ENCODE measurements at places on chromosomes 4 and X. TPM values are rescaled to one million over a fixed set of nuclear protein-coding genes. Genes with fewer than 3 reads are reported as not detected.

RNF212 gene
- 7.5 TPM for total RNA-seq

BBS12 gene
- 11.4 TPM for total RNA-seq

PRSS12 gene
- 0.56 TPM for total RNA-seq

SULT1B1 gene
- total RNA-seq = 0.54 TPM

CITED1 gene
- total RNA-seq = 27.0 TPM

- peak; percentile 6 for DNase-seq
Observed at GRCh38 chrX:7109838-7110793, 37.4 kb upstream of the STS start.

- DNase-seq = no peak
Observed at GRCh38 chr4:76017056-76017686, 6.1 kb downstream of the CXCL10 start.

DNA sequence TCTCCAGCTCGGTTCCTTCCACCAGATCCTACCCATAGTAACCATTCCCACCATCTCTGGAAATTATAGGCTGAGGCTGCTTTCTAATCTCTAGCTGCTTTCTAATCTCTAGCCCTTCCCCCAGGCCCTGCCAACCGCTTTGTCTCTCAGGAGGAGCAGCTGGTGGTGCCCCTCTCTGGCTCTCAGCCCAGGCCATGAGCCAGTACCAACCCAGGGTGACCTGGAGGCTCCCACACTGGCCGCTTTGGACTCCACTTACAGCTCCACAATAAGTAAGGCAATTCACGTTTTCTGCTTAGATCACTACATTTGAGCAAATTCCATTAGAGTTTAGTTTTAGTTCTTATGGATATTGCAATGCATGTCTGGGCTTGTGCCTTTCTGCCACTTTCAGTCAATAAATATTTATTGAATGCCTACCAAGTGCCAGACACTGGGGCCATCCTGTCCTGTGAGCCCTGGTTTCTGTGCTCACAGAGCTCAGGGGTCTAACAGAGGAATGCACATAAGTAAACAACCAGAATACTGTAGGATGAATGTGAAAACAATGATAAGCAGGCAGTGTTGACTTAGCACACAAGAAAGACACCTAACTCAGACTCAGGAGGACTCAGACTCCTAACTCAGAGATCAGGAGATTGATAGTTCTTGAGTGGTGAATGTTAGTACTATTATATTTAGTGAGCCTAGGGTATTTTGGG, 38.9 kb downstream of the SMC1A start:
- DNase-seq = no peak

DNA sequence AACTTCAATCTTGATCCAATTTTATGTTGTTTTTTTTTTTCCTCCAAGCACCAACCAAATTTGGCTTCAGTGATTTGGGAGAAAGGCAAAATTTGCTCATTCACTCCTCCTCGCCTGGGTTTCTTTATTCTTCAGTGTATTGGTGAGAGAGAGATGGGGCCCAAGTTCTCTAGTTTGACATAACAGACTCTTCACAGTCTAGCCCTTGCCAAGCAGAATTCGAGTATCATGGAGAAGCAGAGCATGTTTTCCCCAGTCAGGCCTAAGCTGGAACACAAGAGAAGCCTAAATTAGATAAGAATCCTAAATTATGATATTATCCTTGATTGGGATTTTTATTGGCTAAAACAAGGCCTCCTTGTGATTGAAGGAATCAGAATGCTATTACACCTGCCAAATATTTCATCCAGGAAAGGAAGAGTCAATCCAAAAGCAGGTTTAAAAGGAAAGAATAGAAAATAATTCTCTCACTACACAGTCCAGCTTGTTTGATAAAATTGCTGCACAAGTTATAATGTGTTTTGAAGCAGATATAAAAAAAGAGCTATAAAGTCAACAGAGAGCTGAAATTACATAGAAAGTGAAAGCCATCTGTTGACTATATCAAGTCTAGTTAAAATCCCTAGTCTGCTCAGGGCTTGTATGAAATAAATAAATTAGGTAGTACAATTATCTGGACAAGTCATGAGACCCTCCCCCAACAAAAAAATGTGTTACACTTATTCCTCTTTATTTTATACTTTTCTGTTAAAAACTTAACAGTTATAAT, 39.9 kb upstream of the FAM241A start:
- no peak for DNase-seq

DNA sequence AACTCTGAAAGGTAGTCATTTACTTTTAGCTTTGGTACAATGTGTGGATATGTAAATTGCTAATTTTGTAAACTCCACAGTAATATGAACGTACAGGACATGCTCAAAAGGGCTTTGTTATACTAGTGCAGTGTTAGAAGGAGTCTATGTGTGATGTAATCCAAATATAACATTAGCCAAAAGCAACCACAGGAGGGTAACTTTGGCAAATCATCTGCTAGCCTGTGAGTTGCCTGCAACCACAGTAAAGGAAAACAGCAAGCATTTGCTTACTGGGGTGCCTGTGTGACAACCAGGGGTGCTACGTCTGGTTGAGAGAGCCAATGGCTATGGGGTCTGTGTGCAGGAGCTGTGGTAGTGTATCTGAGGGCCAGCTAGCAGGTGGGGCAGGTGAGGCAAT, 245.8 kb downstream of the ADAMTS3 start:
- no peak for DNase-seq

- no peak for DNase-seq
Observed at GRCh38 chr4:182163180-182163579, 80.0 kb upstream of the TENM3 start.

- DNase-seq = no peak
Observed at GRCh38 chr4:153974452-153974851, 185.6 kb upstream of the SFRP2 start.

GRCh38 chr4:2047031-2047660, 12.0 kb upstream of the NAT8L start:
- DNase-seq = no peak

All from thyroid gland (tissue), 4 donors.